Activated CD4-positive, alpha-beta T cell treated with anti-CD3 and anti-CD28 coated beads for 36 hours (primary cell): ENCODE measurements at places on chromosomes 4 and X. TPM values are rescaled to one million over a fixed set of nuclear protein-coding genes. Genes with fewer than 3 reads are reported as not detected.

DNA sequence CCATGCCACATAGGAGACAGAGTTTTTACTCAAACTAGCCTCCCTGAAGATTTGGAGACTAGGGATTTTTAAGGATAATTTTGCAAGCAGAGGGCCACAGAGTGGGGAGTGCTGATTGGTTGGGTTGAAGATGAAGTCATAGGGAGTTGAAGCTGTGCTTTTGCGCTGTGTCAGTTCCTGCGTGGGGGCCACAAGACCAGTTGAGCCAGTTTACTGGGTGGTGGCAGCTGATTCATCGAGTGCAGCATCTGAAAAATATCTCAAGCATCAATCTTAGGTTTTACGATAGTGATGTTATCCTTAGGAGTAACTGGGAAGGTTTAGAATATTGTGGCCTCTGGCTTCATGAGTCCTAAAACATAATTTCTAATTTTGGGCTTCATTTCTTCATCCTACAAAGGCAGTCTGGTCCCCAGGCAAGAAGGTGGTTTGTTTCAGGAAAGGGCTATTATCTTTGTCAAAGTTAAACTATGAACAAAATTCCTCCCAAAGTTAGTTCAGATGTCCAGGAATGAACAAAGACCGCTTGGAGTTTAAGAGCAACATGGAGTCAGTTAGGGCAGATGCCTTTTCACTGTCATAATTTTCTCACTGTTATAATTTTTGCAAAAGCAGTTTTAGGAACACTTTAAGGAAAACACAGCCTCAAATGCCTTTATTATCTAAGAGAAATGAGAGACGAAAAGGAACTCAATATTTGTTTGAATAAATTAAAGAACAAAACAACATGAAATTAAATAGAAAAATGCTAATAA lies 960.8 kb upstream of the PRKX start:
- DNase-seq, result no peak
- H3K27me3 ChIP-seq, result no peaks in the 10 kb centered on the region
- no peak overlapping the region for H3K27ac ChIP-seq
- no peak overlapping the region for H3K4me3 ChIP-seq
- H3K4me1 ChIP-seq, result no peaks in the 10 kb centered on the region

DNA sequence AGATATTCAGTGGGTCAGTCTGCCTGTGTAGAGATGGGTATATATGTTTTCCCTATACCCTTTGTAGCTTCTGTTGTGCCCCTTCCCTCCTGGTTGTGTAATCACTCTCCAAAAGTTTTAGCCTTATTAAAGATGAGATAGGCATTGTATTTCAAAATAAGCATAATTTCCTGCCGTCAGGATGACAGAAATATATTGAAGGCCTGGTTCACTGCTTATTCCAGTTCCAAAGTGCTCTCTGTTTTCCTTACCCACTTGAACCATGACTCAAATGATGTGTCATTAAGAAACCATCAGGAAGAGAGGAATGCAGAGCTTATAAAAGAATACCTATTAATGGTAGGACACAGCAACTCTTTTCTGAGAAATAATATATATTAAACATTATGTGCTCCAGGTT lies 178.5 kb downstream of the GABRB1 start:
- no peak overlapping the region for H3K27ac ChIP-seq
- DNase-seq, result no peak
- no peaks in the 10 kb centered on the region for H3K4me1 ChIP-seq
- H3K36me3 ChIP-seq, result no peaks in the 10 kb centered on the region
- H3K4me3 ChIP-seq, result no peak overlapping the region
- peaks cover 4% of the 10 kb centered on the region for H3K27me3 ChIP-seq

The TCEAL9 gene
- total RNA-seq, result 1.5 TPM

The SPANXD gene
- total RNA-seq, result not detected
